ENCODE measurements at places on chromosomes 6 and 20.

DNA sequence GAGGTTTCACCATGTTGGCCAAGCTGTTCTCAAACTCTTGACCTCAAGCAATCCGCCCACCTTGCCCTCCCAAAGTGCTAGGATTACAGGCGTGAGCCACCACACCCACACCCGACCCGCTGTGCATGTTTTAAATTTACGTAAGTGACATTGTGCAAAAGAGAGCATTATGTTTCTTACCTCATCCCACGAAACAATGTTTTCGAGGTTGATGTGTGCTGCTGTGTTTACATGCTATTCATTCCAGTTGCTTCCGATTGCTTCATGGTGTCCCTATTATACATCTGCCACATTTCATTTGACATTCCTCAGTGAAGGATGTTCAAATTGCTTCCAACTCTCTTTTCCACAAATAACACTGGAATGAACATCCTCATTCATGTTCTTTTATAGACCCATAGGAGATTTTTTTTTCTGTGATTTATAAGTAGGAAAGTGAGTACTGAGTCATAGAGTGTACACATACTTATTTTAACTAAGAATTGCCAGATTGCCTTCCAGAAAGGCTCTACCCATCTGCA is 403.9 kb upstream of the JARID2 start:
- no peak for DNase-seq

DNA sequence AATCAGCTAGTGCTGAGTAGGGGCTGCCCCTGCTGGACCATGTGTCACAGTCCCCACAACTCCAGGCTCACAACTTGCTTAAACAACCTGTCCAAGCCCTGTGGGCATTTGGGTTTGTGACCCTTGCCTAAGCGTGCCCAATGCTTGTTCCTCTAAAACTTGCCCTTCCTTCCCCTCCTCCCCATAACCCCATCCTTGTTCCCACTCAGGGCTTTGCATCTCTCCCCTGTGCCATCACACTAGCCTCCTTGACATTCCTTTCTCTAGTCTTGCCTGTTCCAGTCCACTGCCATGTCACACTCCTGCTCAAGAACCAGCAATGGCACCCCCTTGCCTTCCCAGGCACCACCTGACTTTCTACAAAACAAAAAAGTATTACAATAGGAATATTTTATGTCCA is 2.3 kb upstream of the DLGAP4 start:
- DNase-seq, result no peak

GRCh38 chr6:49462071-49462470 is 982 bp downstream of the MMUT start:
- DNase-seq, result no peak

- DNase-seq, result no peak
Measured at GRCh38 chr20:63325021-63325471, 32.1 kb downstream of the COL20A1 start.

- no peak for DNase-seq
Measured at GRCh38 chr6:152309648-152310047, 327.5 kb downstream of the SYNE1 start.

DNA sequence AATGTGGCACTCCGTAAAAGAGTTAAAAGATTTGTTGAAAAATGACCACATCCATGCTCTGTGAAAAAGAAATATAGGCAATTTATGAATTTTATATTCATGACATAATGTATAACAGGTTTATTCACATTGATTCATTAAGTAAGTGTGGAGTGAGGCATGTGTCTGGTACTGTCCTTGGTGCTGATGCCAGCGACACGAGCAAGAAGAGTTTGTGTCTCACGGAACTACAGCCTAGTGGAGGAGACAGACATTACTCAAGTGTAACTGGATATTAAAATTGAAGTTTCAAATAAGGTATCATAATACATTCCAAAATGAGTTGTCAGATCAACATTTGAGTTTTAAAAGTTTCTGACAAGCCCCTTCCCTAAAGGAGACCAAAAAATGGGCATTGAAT is 158.2 kb upstream of the PRND start:
- DNase-seq, result no peak

DNA sequence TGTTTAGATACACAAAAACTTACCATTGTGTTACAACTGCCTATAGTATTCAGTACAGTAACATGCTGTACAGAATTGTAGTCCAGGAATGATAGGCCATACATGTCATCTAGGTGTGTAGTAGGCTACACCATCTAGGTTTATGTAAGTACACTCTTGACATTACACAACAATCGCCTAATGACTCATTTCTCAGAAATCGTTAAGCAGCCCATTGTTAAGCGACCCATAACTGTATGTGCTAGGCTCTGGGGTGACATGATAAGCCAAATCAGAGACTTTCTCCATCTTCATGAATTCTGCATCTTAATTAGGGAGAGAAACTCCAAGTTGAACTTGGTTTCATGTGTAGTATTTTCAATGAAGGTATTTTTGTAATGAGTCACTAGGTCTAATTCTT is 17.2 kb downstream of the STK35 start:
- no peak for DNase-seq

DNA sequence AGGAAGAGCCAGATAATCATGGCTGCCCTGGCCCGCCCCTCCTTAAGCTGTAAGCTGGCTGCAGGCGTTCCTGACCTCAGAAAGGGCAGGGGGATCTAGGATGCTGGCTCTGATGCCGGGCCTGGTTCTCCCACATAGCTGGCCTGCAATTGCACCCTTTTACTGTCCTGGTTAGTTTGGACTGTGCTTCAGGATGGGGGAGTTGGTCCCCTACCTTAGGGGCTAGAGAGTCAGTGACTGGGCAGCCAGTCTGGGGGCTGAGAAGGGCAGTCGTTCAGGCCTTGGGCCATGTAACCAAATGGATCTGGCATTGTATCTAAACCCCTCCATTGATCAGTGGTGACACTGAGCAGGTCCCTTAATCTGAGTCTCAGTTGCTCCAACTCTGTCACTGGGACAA is 40.7 kb downstream of the TGM3 start:
- no peak for DNase-seq

- no peak for DNase-seq
Measured at GRCh38 chr20:14444106-14444505, 106.7 kb upstream of the FLRT3 start.

GRCh38 chr20:16662467-16662866 is 67.4 kb upstream of the SNRPB2 start:
- no peak for DNase-seq

- no peak for DNase-seq
Measured at GRCh38 chr20:32037929-32038328, 14.1 kb upstream of the HCK start.

- DNase-seq, result no peak
Measured at GRCh38 chr6:91780270-91780669, 1193.4 kb upstream of the MAP3K7 start.

DNA sequence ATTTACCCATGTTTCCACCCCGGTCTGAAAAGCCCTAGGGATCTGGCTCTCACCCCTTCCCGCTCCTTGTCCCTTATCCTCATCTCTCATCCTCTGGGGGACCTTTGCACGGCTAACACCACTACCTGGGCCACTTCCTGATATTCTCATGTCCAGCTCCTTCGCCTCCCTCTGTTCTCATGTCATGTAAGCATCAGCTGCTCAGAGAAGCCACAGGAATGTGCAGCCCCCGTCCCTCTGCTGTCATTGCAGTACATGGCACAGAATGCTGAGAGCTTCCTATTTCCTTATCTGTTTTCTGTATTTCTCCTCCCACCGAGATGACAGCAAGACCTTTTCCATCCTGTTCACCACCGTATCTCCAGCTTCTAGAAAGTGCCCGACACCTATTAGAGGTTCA is 102.4 kb downstream of the MTHFD1L start:
- DNase-seq, result no peak

DNA sequence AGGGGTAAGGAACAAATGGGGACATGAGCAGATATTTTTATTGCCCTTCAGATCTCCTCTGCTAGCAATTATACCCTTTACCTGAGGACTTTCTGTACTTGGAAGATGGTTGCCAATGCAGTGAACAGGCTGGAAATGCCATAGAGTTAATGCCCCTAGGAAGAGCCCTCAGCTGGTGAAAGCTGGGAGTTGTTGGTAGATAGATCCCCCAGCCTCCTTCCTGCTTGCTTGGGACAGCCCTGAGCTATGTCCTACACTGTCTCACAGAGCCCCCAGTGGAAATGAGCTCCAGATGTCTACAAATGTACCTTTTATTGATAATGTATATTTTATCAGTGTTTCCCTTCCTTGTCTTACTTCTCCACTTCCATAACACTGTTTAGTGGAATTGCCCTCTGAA is 87.6 kb upstream of the PAK5 start:
- DNase-seq, result no peak

DNA sequence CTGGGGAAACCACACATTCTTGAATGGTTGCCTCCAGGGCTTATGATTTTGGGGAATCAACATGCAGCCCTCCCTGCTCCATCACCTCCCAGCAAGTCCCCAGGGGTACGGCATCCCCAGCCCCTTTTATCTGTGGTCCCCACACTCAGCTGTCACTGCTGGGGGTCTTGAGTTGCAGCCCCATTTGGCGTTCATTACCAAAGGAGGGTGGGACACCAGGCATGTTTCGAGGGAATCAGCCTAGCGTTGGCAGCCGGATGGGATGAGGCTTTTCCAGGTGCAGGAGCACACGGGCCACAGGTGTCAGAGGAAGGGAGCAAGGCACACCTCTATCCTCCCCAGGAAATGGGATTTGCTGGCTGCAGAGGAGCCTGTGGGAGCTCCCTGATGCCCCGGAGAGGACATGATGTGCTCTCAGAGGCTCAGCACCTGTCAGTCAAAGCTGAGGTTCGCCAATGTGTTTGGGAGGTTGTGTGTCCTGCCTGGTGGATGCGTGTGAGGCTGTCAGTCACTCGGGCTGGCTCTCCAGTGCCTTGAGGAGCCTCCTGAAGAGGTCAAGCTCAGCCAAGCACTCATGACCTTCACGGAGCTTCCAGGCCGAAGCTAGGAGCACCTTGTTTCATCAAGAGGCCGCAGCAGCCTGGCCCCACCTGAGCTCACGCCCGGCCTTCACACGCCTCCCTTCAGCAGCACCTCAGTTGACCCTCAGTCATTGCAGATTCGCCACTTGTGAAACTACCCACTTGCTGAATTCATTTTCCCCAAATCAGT is 95.0 kb downstream of the ERMARD start:
- DNase-seq, result no peak

- DNase-seq, result no peak
Measured at GRCh38 chr6:52493669-52494068, 73.5 kb downstream of the EFHC1 start.

- DNase-seq, result no peak
Measured at GRCh38 chr6:2193931-2194330, 51.5 kb downstream of the GMDS start.

GRCh38 chr6:121510568-121511177 is 75.2 kb downstream of the GJA1 start:
- DNase-seq, result no peak

All from SIG-M5 (cell line).